ENCODE measurements at places on chromosomes 5 and 9.

GRCh38 chr9:9246726-9247125 lies 1366.1 kb downstream of the PTPRD start:
- no peak for DNase-seq

DNA sequence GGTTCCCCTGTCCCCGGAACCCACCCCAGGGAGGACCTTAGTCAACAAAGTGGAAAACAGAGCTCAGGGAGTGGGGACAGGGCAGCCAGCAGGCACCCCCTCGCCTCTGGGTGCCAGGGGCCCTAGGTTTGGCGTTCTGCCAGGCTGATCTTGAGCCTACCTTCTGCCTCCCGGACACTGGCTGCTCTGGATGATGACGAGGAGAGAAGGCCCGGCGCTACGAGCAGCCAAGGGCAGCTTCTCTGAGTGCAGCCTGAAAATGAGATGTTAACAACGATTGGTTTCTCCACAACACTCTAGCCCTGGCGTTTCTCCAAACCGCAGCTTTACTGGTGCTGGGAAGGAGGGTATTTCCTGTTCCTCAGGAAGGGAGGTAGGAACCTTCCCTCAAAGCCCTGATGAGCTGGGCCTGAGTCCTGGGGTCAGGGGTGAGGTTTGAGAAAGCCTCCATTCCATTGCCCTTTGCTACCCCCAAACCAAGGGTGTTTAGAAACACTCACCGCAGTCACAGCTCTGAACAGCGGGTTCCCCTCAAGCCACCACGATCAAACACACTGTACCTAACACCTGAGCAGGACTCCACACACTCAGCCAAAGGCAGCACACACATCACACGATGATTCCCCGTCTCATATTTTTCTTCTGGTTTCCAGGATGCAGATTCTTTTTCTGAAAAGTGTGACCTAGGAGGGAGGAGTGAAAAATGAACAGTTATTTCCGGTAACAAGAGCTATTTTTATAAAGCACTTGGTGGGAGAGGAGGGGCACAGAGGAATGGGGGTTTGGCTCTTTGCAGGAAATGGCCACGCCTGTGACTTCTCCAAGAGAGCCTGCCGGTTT lies at the start of gene STING1:
STING1 (minus strand) TSS at position 709 of the 840 bp plus-strand sequence. CDS start 1,054 bp downstream, outside the sequence.
- DNase-seq, result peak; percentile 66

DNA sequence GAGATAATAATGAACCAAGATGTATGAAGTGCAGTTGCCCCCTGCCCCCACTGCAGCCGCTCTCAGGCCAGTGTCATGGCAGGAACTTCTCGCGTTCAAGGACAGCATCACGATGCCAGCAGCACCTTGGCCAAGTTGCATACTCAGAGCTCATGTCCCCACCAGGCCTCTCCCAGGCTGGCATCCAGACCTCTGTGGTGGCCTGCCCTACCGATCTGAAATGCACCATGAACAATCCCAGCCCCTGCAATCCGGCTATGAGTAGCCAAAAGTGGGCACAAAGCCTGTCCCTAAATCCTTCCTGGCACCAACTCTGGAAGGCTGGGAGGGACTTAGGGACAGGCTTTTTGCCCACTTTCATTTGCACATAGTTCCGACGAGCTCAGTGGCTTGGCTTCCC lies 140.9 kb downstream of the PAX5 start:
- no peak for DNase-seq

- DNase-seq, result no peak
These were observed 49.2 kb downstream of the KIAA1958 start for GRCh38 chr9:112535811-112536210.
